Stimulated activated CD8-positive, alpha-beta memory T cell treated with anti-CD3 and anti-CD28 coated beads, Interleukin-15, amount 100 ng/mL, for 48 hours (primary cell): ENCODE measurements at places on chromosomes 2 and 18.

GRCh38 chr2:74148457-74149246, 940 bp upstream of the BOLA3 start:
- no peak for DNase-seq

DNA sequence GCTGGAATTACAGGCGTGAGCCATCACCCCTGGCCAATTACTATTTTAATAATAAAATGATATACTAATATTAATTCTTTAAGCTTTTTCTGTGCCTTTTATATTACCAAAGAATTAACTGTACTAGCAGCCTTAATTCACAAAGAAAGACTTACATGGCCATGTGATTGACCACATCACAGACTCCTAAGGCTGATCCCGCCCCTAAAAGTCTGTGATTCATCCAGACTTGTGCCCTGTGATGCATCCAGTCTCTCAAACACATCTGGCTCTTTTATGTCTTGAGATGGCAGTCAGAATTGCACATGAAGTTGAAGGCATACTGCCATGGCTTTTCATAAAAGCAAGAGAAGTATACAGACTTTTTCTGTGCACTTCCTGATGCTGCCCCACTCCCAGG, 91.7 kb downstream of the DTNA start:
- DNase-seq = no peak

- peak; percentile 35 for DNase-seq
Observed at GRCh38 chr18:21110713-21111345, 784 bp downstream of the ROCK1 start.

GRCh38 chr2:86274918-86275275, 62.5 kb downstream of the REEP1 start:
- no peak for DNase-seq

- no peak for DNase-seq
Observed at GRCh38 chr18:2826581-2826980, 20.2 kb upstream of the EMILIN2 start.

- no peak for DNase-seq
Observed at GRCh38 chr18:1047406-1047805, 142.7 kb downstream of the ADCYAP1 start.

GRCh38 chr2:224381521-224382279, 20.2 kb downstream of the FAM124B start:
- DNase-seq = no peak

DNA sequence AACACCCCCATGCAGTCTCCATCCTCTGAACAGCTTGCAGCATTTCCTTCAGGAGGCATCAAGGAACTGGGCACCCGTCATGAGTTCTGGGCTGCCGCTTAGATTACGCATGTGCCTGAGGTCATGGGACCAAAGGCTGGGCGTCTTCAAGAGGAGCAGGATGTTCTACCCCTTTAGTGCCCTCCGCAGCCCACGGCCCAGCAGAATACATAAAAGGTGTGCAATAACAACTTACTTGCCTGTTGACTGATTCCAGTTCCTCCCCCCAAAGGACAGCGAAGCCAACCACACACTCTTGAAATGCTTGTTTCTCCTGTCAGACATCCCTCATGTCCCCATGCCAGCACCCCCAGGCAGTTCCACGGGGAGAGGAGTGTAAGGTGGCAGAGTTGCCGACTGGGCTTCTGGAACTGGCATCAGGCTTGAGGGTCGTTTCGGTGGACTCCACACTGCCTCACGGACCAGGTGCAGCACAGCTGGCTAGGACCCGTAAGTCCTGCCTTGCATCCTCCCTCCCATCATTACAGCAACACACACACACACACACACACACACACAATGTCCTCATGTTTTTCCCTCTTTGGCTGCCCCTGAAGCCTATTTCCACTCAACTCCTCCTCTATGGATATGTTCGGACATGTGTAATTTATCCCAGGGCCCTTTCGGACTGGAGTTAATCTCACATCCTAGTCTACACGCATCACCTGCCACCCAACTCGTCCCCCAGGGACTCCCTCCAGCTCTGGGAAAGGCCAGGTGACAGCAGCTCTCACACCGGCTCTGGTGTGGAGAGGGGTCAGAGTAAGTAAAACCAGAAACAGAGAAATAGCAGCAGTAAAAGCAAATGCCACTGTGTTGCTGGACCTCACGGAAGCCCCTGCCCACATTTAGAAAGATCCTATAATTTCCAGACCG, 200.7 kb downstream of the BCL11A start:
- DNase-seq = no peak

DNA sequence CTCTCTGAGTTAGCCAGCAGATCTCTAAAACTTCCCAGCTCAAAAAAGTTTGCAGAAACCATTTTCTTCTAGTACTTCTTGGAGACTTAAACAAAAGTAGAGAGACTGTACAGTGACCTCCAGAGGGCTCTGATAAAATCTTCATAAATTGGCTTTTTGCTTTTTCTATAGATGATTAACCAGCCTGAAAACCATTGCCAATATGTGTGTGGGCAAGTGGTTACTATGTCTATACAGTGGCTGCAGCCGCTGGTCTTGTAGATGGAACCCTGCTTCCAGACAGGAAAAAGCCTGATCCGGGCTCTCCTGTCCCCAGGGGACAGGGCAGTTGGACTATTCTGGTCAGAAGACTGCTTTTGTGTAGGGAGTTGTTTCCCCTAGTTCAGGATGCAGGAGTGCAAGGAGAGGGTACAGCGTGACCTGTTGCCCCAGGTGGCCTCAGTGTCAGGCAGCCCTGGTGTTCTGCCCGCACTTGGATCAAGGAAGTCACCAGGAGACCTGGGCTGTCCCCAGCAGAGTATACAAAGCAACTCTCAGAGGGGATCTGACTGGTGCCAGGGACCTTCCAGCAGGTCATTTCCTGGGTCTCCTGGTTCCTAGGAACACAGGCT, 7.3 kb upstream of the PTPRM start:
- no peak for DNase-seq

DNA sequence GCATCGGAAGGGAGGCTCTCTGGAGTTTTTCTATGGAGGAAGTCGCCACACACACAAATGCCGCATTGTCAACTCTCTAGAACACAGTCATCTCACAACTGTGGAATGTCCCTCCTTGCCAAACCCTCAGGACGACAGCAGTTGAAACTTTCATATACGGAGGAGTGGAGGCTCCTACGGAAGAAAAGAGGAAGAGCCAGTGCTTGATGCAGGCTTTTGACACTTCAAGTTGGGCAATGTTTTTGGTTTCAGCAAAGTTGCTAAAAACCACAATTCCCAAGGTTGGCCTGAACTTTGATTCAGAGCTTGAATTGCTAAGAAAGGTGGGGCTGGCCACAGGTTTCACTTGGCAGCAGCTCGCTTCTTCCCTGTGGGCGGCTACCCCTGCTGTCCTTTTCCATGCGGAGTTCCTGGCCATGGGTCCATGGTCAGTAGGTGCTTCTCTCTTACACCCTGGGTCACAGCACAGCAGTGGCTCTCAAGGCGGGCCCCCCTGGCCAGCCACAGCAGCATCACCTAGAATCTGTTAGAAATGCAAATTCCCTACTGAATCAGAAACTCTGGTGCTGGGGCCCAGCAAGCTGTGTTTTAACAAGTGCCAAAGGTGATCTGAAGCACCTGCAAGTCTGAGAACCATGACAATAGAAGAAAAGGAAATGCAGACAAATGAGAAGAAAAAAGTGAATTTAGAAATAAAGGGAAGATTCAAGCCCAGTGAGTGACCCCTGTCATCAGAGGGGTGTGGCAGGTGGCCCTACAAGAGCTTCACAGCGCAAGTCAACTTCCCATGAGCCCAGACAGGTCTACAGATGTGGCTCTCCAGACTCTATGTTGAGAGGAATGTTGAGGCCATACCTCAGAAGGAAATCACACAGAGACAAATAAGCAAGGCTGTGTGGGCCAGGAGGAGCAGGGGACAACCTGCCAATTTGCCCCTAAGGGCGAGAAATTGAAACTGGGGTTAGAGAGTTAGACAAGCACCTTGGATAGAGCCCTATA, 856.4 kb downstream of the RNF144A start:
- peak; percentile 46 for DNase-seq

GRCh38 chr2:147110317-147110716, 734.5 kb upstream of the ACVR2A start:
- DNase-seq = no peak

GRCh38 chr2:3185256-3185655, 192.4 kb downstream of the EIPR1 start:
- DNase-seq = no peak

- DNase-seq = no peak
Observed at GRCh38 chr2:47869859-47870595, 36.3 kb downstream of the FBXO11 start.

DNA sequence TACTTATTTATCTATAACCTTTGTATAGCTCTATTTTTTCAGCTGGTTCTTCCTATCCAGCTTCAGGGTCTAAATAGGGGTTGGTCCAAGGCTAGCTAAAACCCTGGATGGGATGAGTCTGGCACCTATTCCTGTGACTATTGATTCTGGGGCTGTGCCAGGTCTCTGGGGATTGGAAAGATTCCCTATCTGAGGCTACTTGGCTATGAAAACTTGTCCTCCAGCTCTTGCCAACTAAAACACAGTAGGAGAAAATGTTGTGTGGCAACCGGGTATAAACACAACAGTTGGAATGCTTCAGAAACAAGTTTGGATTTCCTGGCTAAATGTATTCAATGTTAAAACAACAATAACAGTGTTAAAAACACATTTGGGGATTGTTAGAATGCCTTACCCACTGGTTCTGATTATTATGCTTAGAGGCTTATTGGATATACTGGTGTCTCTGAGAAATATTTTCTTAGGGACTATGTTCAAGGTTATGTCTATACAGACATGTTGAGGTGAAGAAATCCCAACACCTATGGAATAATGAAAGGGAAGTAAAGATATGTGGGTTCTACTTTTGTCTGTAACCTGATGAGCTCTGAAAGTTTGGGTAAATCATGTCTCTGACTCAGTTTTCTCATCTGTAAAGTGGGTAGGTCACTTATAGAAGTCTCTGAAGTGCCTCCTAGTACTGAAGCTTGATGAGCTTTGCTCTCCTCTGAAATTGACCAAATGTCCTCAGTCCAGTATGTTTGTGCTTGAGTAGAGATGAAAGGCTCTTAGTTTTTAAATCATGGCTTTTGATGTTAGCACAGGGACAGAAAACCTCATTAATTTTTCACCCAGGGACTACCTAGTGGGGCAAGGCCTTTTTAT, 460.7 kb downstream of the MTX2 start:
- DNase-seq = no peak

GRCh38 chr18:11955239-11956029, 25.9 kb upstream of the IMPA2 start:
- DNase-seq = no peak

GRCh38 chr2:230872968-230873660, 8.4 kb downstream of the ITM2C start:
- no peak for DNase-seq

DNA sequence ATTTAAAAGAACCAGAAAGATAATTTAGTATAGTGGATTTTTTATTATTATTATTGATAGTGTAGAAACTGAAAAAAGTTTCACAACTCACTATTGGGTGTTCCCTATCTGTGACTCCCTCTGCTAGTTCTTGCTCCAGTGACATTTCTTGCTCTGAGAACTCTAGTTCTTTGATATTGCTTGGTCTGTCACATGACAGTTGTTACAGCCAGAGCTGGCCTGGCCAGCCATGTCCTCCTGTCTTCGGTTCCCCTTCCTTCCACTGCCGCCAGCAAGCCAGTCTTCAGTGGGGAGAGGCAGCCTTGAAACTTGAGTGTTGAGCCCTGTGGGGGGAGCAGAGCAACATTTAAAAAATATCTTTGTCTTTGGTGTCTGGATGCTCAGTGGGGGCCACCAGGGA, 7.6 kb upstream of the THOC1 start:
- DNase-seq = no peak

DNA sequence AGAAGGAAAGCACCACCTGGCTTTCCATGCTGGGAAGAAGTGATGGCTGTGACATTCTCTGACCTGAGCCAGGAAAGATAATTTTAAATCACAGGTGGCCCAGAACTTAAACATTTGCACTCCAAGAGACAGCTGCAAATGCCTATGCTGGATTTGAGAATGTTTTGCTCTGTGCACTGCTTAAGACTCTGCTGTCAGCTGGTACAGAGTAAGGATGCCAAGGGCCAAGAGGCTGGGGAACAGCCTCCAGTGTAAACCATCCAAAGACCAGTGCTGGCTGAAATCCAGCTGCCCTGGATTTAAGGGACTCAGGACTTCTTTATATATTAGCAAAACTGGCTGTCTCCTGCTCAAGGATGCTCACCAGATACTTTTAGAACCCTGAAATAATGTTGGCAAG, 3.9 kb downstream of the HOXD8 start:
- DNase-seq = no peak

GRCh38 chr2:216857131-216857550, 2.7 kb downstream of the TNP1 start:
- DNase-seq = no peak

DNA sequence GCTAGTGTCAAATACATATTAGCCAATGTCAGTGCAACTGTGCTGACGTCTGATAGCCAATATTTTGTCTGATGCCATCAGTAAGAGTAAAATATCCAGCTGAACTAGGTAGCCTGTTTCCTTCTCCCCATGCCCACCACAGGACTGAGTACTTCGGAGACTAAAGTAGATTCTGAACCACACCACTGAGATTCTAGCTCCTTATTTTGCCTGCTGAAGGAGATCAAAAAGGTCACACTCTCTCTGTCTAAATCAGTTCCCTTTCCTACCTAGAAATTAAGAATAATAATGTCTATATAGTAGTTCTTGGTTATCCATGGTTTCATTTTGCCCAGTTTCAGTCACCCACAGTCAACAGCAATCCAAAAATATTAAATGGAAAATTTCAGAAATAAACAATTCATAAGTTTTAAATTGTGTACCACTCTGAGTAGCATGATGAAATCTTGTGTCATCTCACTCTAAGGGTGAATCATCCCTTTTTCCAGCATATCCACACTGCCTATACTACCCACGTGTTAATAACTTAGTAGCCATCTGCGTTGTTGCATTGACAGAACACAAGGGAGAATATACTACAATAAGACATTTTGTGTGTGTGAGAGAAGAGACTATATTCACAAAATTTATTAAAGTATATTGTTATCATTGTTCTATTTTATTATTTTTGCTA, 1043.3 kb upstream of the PIK3C3 start:
- DNase-seq = no peak

- no peak for DNase-seq
Observed at GRCh38 chr2:60556576-60557485, 3.4 kb upstream of the BCL11A start.

DNA sequence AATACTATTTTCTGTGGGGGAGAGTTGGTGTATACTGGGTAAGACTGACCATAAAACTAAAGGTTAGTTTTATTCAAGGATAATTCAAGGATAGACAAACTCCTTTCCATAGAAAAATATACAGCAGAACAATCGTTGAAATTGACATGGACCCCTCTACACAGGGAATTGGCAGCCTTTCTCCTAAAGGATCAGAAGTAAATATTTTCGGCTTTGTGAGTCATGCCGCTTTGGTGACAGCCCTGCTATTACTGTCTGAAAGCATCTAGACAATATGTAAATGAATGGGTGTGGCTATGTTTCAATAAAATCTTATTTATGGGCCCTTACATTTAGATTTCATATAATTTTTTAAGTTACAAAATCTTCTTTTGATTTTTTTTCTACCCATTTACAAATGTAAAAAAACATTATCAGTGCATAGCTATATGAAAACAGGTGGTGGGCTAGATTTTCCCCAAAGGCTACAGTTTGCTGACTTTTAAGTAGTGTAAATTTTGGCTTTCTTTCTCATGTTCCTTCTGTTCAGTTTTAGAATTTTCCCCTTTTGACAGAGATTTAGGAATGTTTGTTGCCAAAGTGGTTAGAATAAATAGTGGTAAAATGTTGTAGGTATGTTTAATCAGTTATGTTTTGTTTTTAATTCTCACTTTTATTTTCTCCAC, 270.6 kb downstream of the DCC start:
- DNase-seq = no peak
